ENCODE measurements at places on chromosomes 2 and 18.

GRCh38 chr2:102142829-102143449 is 393 bp downstream of the IL1R1 start:
- DNase-seq = no peak

DNA sequence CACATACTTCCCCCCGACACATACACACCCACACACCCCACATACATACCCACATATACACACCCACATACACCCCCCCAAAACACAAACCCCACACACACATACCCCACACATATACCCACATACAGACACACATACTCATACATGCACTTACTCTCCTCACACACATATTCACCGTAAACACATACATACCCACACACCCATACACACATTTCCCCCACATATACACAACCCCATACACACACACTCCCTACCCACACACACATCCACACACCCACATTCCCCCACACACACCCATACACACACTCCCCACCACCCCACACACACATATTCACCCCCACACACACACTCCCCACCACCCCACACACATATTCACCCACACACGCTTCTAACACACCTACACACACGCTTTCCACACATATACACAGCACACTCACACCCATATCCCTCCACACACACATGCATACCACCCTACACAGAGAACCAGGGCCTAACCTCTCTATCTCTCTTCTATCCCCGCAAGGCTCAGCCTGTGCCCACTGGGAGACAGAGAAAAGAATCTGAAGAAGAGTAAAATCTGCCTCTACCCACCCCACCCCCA is 182.4 kb upstream of the ETAA1 start:
- DNase-seq = no peak

- DNase-seq = peak; percentile 52
Observed at GRCh38 chr2:73987109-73987947, 2.6 kb downstream of the TET3 start.

DNA sequence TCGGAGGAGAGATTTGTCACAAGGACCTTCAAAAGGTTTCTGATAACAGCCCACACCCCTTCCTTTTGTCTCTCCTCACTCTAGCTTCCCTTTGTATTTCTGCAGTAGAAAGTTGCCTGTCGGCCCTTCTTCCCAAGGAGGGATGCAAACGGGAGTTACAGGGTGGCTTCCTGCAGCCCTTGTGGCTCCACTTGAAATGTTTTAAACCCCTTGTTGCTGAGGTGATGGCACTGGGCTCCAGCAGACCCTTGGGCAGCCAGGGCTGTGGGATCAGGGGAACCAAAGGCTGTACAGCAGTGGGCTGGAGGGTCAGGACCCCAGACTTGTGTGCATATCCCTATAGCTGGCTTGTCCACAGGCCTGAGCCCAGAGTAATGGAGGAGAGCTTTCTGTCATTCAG is 62.1 kb downstream of the COA5 start:
- DNase-seq = no peak

GRCh38 chr18:25167612-25168410 is 184.2 kb downstream of the ZNF521 start:
- DNase-seq = no peak

DNA sequence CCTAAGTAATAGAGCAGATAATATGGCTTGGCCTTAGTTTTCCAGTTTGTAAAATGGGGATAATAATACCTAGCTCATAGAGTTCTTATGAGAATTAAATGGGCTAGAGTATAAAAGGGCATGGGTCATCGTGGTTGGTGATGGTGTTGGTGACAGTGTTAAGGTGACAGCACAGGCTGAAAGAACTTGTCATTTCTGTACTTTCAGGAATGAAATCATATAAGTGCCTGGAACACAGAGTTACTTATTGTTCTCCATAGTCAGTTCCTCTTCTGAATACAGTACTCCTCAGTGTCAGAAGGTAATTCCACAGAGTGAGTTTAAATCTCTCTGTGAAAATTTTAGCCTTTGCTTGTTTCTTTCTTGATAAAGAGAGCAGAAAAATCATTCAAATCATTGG is 42.4 kb downstream of the KIF5C start:
- DNase-seq = no peak

DNA sequence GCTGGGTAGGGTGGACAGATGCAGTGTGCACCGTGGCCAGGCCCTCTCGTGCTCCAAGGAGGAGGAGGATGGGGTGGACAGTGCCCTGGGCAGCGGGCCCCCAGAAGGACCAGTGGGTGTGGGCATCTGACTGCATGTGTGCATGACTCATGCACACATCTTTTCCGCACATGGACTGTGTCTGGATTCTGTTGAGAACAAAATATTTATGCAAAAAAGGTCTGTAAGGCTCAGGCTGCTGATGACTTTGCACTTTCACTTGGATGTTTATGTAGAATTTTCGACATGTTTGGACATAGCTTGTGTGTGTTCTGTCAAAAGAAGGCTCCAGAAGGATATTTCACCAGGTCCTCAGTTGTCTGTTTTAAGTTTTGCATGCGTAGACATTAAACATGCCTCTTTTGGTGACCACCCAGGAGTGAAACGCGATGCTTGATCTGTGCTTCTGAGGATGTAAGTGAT is 45.6 kb downstream of the MTCL1 start:
- DNase-seq = no peak

DNA sequence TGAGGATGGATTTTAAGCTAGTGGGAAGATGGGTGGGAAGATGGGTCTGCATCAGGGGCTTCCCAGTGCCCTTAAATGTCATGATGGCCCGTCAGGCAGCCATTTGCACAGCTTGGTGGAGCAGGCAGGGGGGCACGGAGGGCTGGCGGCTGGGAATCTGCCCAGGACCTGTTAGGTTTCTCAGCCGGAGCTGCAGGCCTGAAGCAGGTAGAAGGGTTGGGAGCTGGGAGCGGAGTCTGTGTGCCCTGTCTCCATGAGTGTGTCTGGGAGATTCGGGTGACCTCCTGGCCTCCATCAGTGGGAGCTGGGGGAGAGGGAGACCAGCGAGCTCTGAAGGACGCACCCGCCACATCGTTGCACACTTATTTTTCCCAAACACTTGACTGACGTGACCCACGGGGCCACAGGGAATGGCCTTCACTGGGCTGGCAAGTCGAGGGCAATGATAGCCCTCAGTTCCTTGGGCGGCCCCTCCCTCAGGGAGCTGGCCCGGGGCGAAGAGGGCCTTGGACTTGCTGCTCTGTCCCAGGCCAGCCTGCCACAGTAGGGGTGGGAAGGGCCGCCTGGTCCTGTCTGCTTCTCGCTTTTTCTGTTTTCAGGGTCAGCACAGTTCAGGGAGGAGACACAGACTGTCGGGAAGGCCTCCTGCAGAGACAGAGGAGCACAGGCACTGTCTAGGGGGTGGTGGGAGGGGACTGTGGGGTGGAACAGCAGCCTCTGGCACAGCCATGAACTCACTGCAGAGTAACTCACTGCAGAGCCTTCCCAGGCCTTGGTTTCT is 236.8 kb downstream of the ZBTB7C start:
- DNase-seq = no peak

GRCh38 chr2:119208791-119209203 is 14.8 kb upstream of the STEAP3 start:
- no peak for DNase-seq

- no peak for DNase-seq
Observed at GRCh38 chr18:74617486-74617885, 19.8 kb downstream of the ZNF407 start.

DNA sequence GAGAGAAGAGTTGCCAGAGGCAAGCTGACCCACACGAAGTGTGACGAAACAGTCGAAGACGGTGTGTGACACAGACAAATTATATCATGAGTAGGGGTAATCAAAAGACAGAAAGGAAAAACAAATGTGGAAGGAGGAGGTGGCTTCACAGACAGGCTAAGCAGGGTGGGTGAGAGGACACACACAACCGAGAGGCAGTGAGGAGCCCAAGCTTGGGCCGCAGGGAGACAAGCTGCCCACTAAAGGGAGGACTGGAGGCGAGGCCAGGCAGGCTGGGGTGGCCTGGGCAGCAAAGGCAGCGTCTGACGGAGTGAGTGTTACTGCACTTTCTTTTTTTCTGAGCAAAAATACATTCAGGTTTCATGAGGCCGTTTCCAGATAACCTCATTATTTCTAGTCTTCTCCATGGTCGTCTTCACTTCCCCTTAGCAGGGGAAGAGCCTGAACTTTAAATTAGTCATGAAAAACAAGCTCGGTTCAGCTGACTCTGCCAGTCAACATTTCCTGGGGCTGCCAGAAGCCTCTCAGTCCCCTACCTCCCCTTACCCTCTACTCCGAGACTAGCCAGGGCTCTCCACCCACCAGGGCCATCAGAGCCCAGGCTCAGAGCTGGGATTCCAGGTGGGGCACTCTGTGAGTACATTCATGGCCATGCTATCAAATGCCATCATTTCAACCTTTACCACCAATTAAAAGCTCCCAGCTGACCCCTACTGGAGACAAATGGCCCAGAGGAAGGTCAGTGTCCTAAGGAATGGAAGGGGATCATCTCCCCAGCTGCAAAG is 13.8 kb upstream of the ZFP36L2 start:
- DNase-seq = no peak

DNA sequence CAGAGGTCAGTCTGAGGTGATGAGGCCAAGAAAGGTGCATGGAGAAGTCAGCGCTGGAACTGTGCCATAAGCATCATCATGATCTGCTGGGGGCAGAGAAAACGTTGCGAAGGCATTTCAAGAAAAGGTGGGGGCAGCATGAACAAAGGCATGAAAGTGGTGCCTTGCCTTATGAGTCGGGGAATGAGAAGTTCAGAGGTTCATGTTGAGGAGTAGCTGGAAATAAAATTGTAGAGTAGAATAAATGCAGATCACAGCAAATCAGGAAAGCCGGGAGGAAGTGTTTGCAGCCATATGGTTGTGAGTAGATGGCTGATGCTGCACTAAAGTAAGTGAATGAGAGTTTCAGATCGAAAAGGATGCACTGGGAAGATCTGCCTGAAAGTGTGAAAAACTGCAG is 72.1 kb upstream of the ARL5A start:
- no peak for DNase-seq

GRCh38 chr2:190527214-190527613 is 7.3 kb downstream of the NEMP2 start:
- DNase-seq = no peak

- no peak for DNase-seq
Observed at GRCh38 chr18:32598144-32598543, 127.5 kb upstream of the GAREM1 start.

GRCh38 chr18:24678626-24679025 is 218.2 kb downstream of the HRH4 start:
- DNase-seq = no peak

DNA sequence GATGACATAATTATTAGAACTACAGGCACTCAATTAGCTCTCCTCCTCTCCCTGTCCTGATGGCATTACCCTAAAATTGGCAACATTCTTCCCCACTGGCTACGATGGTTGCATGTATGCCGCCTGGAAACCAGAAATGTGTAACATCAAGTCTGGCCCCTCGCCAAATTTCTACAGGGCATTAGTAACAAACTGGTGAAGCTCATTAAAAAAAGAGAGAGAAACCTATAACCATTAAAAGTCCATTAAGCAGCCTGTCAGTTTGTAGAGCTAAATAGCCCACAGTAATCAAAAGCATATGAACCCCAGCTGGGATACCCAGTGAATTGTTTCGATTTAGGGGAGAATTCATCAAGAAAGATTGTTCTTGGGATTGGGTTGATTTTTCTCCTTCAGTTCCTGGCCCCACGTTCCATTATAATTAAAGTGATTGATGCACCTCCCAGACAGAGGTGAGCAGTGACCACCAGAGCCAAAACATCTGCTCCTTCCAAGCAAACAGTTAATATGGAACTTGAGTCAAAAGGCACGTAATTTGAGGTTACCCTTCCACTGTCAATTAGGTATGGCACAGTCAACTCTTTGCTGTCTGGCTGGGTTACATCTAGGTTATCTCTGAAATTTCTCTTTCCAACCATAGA is 208.6 kb downstream of the C1D start:
- DNase-seq = no peak

DNA sequence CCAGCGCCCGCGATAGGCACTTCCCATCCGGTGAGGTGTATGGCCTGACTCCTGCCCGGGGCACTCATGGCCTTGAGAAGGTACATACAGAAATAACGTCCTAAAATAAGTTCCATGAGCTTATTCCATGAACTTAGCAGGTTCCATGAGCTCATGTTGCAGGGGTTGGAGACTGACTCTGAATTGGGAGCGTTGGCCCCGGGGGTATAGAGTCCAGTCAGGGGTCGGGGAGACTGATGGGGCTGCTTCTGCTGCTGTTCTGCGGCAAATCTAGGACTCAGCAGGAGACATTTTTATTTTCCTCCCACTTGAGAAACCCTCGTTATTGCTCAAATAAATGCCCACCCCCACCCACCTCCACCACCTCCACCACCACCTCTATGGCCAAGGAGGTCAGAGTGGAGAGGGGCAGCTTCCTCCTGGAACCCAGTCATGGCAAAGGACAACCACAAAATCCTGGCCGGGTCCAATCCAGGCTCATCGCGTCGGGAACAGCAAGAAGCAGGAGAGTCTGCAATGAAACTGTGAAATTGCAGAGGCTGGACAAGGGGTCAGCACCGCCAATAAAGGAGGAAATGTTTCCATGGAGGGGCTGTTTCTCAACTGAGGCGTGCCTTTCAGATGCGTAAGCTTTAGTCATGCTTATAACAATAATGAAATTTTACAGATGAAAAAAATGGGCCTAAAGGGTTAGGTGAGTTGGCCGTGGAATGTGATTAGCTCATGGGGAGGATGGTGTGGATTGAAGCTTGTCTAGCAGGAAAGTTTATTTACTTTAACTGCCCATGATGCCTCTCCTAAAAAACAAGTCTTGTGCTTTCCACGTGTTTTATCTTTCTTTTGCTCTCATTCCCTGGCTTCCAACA is 136.6 kb upstream of the ALKAL2 start:
- no peak for DNase-seq

GRCh38 chr2:133773854-133774653 is 205.8 kb upstream of the NCKAP5 start:
- no peak for DNase-seq

DNA sequence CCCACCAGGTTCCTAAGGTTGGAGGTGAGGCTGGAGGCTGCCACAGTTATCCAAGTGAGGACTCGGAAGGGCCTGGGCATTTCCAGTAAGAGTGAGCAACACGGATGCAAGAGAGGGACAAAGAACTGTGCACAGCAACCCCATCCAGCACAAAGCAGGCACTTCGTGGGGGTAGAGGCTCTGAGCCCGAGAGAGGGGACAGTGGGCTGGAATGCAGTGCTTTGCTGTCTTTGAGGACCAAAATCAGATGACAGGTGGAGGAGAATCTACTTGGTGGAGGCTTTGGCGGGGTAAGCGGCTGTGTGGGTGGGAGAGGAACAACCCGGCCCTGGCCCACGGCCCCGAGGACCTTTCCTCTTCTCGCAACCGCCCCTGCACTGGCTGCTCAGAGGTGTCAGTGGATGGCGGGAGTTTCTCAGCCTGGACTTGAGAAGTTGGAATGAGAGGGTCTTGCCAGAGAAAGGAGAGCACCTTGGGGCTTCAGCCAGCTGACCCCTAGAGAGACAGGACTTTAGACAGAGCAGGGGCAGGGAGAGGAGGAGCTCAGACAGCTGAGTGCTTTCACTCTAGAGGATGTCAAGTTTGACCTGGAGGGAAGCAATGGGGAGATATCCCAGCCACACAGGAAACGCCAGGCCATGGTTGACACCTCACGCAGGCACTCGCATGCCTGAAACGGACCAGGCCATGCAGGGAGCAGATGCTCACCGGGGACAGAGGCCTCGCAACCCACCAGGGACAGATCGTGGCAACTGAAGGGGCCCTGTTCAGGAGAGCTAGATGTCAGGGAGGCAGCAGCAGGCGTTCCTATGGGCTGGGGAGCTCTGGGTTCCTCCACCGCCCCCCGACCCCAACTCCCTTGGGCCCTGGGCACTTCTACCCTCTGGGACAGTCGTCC is 11.6 kb downstream of the RAMP1 start:
- no peak for DNase-seq

Measured in CD4-positive, alpha-beta T cell treated with Interleukin-21 for 1 hour (primary cell).